ENCODE measurements at places on chromosomes 2 and 18.

- no peak for DNase-seq
Observed at GRCh38 chr2:174465327-174465726, 21.5 kb downstream of the GPR155 start.

- DNase-seq = no peak
Observed at GRCh38 chr2:18362696-18363095, 197.8 kb downstream of the RDH14 start.

DNA sequence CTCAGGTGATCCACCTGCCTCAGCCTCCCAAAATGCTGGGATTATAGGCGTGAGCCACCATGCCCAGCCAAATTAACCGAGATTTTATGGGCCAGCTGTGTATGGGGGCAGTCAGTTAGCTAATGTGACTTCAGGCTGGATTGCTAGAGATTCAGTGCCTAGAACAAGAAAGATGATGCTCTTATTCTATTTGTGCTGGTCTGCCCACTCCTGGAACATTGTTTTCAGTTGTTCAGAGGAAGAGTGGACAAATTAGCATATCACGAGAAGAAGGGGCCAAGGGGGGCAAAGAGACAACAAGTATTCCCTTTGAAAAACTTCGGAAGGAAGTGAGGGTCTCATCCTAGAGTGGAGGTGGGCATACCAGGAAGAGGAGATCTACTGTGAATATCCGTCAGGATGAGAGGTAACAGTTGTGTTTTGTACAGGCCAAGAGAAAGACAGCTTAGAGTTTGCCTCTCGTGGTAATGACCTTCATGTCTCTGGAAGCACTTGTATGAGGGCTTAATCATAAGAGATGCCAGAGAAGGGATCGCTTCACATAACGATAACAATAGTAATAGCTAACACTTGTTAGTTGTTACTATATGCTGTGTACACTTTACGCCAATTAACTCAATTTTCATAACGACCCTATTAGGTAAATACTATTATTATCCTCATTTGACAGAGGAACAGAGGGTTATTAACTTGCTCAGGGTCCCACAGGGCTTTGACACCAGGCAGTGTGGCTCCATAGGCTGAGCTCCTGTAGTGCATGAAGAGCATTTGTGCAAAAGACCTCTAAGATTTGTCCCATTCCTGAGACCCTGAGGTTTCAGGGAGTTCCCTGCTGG, 138.3 kb downstream of the DDX1 start:
- DNase-seq = no peak

GRCh38 chr2:132901661-132902060, 231.7 kb upstream of the LYPD1 start:
- DNase-seq = no peak

GRCh38 chr18:65859075-65859474, 108.3 kb downstream of the CDH7 start:
- no peak for DNase-seq

- no peak for DNase-seq
Observed at GRCh38 chr18:13568443-13569392, 157.6 kb downstream of the FAM210A start.

DNA sequence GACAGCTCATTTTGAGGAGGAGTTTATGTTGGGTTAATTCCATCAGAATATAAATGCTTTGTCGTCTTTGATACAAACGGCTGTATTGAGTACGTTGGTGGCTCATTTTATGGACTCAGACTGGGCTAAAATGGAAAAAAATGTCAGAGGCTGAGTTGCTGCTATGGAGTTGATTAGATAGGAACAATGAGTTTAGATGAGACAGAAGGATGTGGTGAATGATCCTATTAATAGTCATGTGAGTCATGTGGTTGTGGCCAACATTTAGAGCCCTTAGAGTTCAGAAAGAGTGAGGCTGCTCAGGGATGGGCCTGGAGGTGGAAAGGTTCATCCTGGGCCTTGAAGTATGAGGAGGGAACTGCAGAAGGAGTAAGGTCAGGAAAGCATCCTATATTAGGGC, 434.2 kb downstream of the MEIS1 start:
- no peak for DNase-seq

DNA sequence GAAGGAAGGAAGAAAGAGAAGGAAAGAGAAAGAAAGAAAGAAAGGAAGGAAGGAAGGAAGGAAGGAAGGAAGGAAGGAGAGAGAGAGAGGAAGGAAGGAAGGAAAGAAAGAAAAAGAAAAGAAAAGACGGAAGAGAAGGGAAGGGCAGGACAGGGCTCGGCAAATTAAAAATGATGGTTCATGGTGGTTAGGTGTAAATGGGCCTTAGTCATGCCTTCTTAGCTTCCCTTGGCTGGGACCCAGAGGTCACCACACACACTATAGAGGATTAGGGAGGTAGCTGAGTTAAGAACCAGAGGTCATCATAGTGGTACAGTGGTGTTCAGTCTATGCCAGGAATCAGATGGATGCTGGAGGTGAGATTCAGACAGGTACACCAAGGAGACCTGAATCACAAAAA, 9.3 kb upstream of the ATL2 start:
- no peak for DNase-seq

GRCh38 chr2:217415316-217415715, 555.5 kb upstream of the TNP1 start:
- DNase-seq = no peak

GRCh38 chr2:237639836-237640220, 12.4 kb downstream of the LRRFIP1 start:
- no peak for DNase-seq

DNA sequence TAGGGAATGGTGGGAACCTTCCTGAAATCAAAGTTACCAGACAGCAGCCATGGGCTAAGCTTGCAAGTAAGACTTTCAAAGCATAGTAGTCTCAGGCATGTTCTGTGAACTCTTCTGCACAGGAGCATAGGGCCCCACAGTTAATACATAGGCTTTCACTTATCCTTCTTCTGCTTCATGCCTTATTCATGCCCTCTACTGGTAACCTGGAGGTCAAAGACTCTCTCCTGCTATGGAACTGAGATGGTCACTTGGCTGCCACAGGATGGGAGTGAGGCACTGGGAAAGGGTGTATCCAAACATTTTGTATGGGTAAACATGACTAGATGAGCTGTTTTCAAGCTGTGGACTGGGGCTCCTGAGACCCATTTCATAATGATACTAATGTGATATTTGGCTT, 49.1 kb upstream of the ZNF638 start:
- no peak for DNase-seq

DNA sequence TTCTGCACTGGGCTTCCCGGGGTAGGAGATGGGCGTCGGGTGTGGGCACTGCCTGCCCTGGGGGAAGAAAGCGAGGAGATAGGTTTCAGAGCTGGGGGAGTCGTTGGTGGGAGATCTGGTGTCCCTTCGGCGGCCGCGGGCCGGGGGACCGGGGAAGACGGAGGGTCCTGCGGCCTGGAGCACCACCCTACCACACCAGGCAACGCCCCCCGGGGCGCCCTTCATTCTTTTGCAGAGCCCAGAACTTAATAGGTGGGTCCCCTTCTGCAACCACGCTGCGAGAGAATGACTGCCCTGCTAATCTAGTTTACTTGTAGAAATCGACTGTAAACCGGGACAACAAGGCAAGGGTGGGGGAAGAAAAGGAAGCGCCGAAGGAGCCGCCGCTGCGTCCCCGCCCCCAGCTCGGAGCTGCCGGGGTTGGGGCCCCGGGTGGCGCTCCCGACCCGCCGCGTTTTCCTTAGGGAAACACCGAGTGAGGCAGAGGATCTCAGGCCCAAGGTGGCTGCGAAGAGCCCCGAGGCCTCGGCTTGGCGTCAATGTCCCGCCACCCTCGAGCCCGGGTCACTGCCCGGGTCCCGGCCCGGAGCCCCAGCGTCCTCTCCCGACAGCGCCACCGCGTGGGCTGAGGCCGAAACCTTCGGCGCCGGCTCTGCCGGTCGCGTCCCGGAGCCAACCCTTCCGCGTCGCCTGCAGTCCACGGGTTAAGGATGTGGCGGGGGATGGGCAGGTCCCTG, 5.4 kb upstream of the SATB2 start:
- DNase-seq = peak; percentile 53

- no peak for DNase-seq
Observed at GRCh38 chr2:107412981-107413380, 413.7 kb upstream of the RGPD4 start.

- DNase-seq = no peak
Observed at GRCh38 chr18:60417946-60418345, 45.4 kb upstream of the MC4R start.

DNA sequence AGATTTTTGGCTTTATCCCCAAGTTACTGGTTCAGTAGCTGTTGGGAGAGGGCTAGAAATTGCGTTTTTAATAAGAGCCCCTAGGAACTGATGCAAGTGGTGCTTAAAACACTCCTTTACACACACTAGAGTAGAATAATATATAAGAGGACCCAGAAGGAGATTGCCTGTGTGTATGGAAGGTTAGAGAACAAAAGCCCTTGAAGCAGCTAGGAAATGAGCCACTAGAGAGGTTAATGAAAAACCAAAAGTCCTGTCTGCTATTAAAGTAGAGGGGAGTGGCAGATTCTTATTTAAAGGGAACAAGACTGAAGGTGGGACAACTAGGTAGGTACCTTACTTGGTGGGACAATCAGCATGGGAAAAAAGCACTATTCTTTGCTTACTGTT, 14.4 kb upstream of the SLC39A10 start:
- DNase-seq = no peak

DNA sequence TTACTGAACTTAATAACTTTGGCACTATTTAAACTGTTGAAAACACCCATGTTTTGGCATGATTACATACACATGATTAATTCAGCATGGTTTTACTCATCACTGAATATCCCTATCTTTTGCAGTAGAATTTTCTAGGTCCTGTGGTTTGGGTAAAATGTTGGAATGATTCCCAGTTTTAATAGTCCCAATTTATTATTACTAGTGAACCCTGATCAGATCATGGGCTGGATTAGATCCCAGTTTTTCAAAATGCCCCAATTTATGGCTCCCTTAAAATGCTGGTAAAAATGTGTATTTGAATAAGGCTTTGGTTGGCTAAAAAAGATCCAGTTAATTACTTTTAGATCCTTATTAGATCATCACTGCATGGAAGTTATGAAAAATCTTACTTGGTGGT, 273.6 kb upstream of the NRP2 start:
- no peak for DNase-seq

- DNase-seq = no peak
Observed at GRCh38 chr2:12970861-12971260, 254.1 kb downstream of the TRIB2 start.

DNA sequence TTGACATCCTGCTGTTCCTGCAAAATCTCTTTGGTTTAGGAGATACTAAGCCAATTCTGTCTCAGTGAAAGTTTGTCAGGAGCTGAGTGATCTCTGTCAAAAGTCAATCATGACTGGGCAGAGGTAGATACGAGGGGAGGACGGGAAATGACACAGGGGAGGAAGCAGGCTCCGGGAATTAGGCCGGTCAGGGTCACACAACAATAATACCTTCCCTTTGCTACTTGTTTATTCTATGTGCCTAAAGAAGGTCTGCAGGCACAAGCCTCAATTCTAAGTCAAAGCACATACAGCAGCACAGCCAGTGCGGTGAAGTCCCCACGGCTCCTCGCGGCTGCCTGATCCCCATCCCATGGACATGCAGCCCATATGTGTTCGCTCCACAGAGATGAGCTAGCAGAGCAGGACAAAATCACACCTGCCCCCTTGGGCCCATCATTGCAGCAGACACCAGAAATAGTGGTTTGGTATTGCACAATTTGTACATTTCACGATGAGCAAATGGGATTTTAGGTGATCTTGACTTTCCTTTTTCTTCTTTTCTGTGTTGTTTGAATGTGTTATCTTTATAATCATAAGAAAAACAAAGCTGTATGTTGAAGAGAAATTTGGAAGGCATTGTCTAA, 141.4 kb downstream of the VAPA start:
- no peak for DNase-seq

DNA sequence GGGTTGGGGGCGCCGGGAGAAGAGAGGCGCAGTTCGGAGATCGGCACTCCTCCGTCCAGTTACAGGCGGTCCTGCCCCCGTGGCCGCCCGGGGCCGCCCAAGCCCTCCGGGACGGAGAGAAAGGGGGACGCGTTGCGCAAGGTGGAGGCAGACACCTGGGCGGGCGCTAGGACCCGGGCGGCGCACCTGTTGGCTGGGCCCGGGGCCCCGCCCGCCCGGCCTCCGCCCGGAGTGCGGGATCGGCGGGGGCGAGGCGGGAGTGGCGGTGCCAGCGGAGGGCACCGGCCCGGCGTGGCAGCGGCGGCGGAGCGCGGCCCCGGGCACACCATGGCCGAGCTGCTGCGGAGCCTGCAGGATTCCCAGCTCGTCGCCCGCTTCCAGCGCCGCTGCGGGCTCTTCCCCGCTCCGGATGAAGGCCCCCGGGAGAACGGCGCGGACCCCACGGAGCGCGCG, at the start of gene SGPP2:
Gene SGPP2 (plus strand): TSS at position 268 of the 453 bp plus-strand sequence. CDS start 60 bp downstream, at position 328.
- DNase-seq = peak; percentile 29

- DNase-seq = no peak
Observed at GRCh38 chr18:38930881-38931753, 1365.5 kb upstream of the CELF4 start.

DNA sequence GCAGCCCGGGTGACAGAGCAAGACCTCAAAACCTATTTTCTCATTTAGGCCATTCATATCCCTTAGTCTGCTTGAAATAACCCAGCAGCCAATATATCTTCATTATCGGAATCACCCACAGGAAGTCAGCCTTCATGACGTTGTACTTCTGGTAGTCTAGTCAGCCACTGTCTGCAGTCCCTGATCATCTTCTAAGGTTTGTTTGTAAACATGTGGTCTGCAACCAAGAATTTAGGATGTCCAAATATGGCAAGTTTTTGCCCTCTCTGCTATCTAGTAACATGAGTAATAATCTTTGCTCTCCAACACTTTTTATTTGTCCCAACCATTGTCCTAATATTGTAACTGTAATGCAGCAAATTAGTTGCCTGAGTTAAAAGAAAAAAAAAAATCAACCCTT, 92.5 kb downstream of the PRPF40A start:
- DNase-seq = no peak
